Stimulated activated CD4-positive, alpha-beta T cell treated with anti-CD3 and anti-CD28 coated beads, Interleukin-1b, Interleukin-23, amount 100 ng/mL, for 1 hour (primary cell): ENCODE measurements at places on chromosomes 4 and X.

DNA sequence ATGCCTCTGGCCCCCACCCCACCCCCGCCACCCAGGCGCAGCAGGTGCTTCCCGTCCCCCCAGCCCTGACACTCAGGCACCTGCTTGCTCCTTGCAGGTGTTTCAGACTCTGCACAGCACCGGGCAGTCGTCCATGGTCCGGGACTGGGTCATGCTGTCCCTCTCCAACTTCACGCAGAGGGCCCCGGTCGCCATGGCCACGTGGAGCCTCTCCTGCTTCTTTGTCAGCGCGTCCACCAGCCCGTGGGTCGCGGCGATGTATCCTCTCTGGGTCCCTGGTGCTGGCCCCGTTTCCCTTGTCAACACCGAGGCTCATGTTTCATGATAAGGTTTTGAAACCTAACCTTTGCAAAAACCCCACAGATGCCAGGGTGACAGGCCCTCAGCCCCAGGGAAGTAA lies 10.2 kb upstream of the MSANTD1 start:
- DNase-seq, result no peak

GRCh38 chr4:189765736-189766135 lies 174.9 kb upstream of the FRG1 start:
- DNase-seq, result no peak

DNA sequence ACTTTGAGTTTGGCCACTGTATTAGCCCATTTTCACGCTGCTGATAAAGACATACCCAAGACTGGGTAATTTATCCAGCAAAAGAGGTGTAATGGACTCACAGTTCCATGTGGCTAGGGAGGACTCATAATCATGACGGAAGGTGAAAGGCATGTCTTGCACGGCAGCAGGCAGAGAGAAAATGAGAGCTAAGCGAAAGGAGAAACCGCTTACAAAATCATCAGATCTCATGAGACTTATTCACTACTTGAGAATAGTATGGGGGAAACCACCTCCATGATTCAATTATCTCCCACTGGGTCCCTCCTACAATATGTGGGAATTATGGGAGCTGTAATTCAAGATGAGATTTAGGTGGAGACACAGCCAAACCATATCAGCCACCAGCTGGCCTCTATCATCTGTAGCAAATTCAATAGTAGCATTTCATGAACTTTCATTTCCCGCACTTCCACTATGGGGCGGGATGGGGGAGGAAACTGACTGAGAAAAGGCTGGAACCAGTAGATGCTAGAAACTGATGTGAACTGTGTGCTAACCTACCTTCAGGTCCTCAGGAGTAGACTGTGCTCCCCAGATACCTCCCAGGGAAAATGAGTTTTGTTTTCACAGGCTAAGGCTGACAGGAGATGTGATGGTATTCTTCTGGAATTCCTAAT lies 35.3 kb upstream of the LGI2 start:
- DNase-seq, result no peak

GRCh38 chr4:185811509-185812364 lies at the start of gene SORBS2:
SORBS2 (minus strand) TSS chr4:185812194; CDS start chr4:185690571, 121,623 bp downstream.
- no peak for DNase-seq

- DNase-seq, result no peak
Measured at GRCh38 chr4:80231180-80231579, 33.9 kb downstream of the PRDM8 start.
